Fibroblast of skin of right biceps (primary cell): ENCODE measurements at places on chromosomes 12 and 14.

DNA sequence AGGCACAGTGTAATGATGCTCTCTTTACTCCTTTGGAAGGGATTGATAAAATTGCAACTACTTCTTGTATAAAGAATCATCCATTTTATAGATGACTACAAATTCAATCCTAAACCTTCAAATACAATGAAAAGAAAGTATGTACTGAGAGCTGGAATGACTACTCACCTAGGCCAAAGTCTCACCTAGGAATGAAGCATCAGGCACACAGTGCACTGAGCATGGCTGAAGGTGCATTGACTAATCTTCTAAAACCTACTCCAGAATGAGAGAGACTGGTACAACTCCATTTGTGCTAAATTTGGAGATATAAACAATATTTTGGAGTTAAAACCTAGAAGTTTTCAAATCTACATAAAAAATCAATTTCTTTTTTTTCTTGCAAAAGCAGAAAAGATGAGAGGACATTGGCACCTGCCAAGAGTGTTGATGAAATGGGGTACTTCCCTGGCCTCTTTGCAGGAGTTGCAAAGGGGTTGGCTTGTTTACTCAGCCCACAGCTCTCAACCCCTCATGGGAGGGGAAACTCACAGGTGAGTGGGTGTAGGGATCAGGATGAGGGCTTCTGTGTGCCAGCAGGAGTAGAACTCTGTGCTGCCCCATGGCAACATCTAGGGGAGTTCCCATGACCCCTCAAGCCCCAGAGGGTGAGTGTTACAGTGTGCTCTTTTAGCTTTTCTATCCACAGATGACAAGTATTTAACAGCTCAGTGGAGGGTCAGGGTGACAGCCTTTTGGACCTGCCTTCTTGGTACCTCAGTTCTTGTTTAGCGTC, 31.3 kb downstream of the CLECL1 start:
- no peak for DNase-seq

GRCh38 chr12:130709151-130709970, 6.7 kb downstream of the RIMBP2 start:
- DNase-seq: no peak

DNA sequence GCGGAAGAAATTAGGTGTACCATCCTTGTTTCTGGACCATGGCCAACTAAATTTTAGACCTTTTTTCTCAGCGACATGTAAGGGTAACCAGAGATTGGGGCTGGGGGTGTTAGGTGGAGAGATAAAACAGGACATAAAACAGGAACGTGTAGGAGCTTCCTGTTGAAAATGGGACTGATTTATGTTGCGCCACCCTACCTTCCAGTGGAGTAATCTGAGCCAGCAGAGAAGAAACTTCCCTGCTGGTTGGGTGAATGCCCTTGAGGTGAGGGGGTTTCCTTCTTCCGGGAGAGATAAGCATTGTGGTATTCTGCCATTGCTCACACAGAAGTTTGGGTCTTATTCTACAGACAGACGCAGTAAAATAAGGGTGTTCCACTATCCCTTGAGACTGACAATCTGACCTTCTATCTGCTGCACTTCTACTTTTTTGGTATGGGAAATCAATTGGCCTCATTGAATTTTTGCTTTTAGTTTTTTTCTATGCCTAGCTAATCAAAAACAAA, 417.6 kb downstream of the PCNX1 start:
- no peak for DNase-seq

GRCh38 chr12:114981036-114981435, 297.1 kb upstream of the TBX3 start:
- DNase-seq: no peak

DNA sequence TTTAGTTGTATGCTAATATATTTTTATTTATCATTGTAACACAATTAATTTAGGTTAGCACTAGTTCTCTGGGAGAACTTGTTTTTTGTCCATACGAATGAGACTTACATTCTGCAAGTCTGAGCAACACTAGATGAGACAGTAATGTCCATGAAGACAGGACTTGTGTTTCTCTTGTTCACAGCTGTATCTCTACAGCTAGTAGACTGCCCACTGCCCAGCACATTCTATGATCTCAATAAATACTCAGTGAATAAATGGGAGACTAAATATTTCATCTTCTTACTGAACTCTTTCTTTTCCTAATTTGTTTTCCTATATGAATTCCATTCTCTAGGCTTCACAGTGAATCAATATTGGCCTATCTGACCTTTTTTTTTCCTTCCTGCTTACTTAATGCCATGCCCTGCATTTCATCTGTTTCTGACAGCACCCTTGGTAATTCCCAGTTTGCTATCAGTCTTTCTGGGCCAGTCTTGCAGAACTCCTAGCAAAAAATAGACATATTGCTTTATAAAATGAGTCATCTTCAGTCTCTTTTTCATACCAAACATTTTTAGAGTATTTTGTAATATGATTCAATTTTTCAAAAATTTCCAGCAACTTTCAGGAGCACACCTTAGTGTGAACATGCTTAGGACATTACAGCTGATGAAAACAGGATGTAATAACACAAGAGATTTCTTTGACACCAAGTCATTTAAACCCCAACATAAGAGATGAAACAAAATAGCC, 185.5 kb upstream of the ATP2B1 start:
- DNase-seq: peak; percentile 71

DNA sequence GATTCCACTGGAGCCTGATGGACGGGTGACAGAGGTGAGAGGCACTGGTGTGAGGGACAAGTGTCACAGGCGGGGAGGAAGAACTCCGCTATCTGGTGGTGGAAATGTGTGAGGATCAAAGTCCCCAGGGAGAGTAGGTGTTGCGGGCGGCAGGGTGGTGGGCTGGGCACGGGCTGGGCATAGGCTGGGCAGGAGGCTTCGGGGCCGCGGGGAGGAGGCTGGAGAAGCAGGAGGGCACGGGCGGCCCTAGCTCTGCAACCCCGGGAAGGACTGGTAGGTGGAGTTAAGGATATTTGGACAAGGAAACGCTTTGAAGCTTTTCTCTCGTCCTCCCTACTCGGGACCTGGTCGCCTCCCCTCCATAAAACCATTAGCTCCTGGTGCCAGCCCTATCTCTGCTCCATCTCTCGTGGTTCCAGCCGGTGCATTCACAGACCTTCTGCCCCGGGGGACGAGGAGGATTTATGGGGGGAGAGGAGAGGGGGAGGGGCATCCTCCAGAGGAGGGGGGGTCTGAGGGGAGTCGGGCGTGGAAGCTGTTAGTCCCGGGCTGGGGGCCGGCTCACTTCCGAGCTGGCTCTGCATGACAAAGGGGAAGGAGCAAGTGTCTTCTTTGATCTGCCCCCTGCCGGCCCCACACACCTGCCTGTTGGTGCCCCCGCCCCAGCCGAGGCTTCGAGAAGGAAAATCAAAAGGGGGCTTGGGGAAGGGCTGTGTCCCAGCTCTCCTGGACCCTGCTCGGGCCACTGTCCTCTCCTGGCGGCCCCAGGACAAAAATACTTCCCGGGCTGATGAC, 504 bp downstream of the WNT5B start:
- DNase-seq: no peak

DNA sequence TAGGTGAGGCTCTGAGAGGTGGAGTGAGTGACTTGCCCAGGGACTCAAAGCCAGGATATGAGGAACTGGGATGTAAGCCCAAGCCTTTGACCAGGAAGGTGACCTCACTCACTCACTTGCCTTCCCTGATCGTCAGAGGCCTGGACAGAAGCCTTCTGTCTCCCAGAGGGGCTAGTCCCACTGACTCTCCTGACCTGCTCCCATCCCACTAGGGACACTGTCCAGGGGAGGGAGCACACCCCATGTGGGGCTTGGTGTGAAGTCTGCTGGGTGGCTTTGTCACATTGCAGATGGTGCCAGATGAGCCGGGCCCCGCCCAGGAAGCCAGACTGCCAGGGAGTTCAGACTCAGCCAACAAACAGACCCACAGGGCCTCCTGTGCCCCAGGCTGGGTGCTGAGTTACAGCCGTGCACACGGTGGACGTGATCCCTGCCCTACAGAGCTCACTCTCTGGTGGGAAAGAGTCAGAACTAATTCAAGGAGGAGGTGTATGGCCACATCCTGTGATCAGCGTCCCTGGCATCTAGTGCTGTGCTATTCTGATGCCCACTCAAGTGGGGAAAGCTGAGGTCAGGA, 28.3 kb downstream of the MMAB start:
- no peak for DNase-seq

GRCh38 chr14:50736932-50737419, 68.9 kb upstream of the SAV1 start:
- peak; percentile 7 for DNase-seq

DNA sequence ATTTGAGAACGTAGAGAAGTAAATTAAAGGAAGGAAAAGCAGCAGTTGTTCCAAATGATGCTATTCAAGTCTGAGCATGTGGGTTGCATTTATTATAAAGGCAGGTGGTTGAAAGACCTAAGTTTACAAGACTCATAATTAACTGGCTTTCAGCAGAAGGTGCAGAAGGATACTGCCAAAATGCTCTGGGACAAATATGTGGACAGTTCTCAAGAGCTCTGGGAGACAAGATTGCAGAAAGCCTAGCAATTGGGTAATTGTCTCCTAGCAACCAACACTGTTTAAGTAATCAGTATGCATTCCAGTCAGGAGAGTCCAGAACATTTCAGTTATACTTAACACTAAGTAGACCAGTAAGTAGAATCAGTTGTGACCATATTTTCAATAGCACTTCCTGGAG, 131.5 kb downstream of the GPR135 start:
- DNase-seq: peak; percentile 91

- no peak for DNase-seq
Observed at GRCh38 chr12:78414071-78414470, 450.5 kb upstream of the SYT1 start.

GRCh38 chr12:94151582-94151981, 3.2 kb downstream of the PLXNC1 start:
- no peak for DNase-seq

DNA sequence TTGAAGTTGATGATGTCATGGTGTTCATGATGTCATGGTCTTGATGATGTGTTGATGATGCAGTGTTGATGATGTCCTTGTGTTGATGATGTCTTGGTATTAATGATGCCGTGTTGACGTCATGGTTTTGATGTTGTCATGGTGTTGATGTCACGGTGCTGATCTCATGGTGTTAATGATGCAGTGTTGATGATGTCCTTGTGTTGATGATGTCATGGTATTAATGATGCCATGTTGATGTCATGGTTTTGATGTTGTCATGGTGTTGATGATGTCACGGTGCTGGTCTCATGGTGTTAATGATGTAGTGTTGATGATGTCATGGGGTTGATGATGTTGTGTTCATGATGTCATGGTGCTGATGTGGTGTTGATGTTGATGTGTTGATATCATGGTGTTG, 48.0 kb upstream of the RIMBP2 start:
- DNase-seq: peak; percentile 11

DNA sequence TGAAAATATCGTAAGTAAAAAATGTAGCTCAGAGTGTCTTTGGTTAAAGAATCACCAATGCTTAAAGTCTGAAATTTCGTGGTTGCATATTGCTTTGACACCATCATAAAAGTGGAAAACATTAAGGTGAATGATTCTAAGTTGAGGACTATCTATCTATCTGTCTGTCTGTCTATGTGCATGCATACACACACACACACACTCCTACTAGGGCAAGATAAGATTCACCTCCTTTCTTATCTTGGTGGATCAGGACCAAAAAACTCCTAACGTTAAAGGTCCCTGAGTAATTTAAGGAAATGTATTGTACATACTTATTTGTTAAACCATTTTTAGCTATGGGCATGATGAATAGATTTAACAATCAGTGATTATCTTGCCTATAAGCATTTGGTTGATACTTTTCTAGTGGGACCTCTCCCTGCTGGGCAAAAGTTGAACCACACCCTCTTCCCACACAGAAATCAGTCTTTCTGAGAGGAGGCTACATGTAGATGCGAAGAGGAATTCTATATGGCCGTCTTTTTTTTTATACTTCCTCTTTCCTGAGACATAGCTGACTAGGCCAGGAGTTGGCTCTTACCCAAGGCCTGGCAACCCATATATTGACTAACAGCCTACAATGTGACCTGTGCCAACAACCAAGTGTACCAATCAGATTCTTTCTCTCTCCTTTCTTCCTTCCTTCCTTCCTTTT, 19.3 kb upstream of the LLPH start:
- DNase-seq: no peak

DNA sequence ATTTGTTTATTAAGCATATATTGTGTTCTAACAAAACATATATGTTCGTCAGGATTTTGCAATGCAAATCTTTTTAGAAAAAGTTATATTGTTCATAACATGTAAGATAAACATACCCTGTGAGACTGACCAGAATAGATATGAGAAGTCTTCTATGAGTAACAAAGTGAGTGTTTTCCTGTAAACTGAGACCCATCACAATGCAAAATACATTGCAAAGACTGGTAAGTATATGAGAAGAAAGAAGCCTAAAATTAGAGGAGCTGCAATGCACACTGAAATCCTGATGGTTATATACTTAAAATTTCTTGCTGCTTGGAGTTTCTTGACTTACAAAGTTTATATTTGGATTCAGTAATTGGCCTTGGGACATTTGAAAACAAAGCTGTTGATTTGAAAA, 6.0 kb downstream of the HMGA2 start:
- peak; percentile 21 for DNase-seq

DNA sequence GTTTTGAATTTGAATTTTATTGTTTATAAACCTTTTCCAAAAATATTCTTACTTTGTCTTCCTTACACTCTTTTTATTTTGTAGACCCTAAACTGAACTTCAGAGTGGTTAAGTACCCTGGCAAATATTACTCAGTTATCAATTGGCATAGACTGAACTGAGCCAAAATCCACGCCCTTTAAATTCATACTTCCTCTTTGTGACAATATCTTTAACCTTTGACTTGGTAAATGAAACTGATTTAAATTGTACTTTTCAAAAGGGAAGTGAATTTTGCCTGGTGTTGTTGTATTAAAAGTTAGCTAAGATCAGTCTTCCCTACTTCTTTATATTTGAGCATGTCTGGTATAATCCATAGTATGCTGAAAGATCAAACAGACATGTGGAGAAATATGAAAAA, 184.3 kb upstream of the USP15 start:
- no peak for DNase-seq

GRCh38 chr12:68746572-68747180, 700 bp downstream of the SLC35E3 start:
- DNase-seq: peak; percentile 68

DNA sequence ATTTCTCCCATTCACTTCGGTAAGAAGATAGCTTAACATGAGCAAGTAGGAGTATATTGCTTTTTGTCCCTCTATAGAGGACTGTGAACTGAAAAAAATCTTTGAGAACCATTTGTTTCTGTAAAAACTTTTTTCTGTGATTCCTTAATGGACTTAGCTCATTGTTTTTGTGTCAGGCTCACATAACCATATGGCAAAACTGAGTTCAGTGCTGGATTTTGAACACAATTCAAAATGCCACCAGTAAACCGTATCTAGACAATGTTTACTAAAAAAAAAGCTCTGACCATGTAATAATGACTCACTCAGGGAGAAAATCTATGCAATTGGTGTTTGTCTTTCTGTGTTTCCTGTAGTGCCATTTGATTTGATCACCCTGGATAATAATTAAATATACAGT, 5.2 kb downstream of the TRHDE start:
- peak; percentile 44 for DNase-seq
